ENCODE measurements at places on chromosomes 7 and 10.

DNA sequence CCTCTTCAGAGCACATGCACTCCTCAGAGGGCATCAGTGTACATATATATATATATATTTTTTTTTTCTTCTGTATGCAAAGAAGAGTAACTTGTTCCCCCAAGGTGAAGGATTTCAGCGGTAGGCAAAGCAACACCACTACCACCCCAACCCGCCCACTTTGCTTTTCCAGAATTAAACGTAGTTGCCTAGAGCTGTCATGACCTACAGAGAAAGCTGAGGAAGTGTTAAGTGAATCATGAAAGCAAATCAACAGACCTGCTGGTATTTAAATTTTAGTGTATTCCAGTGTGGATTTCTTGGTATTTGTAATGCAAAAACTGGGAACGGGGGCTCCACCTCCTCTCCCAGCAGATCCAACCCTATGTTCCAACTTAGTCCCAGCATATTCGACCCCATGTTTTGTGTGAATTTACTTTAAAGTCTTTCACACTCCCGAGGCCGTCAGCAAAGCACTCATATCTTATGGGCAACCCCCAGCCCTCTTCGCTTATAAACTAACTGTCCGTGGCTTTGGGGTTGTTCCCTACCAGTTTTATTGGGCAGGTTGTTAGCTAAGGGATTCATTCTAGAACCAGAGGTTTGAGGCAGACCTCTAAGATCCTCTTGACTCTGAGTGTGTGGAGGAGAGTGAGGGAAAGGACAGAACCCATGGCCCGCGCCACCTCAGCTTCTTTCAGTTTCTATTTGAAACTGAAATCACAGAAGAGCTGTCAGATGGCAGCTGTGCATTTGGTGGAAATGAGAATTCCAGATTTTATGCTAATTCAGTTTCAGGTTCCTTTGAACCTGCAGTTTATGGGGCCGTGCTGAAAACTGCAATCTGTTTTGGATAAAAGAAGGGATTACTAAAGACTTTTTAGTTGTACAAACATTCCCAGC is 450.2 kb upstream of the GALNT17 start:
- peak; percentile 15 for DNase-seq

GRCh38 chr7:1028044-1028770 is 16.1 kb upstream of the GPR146 start:
- peak; percentile 89 for DNase-seq

- DNase-seq = no peak
These were observed 23.9 kb upstream of the AGFG2 start for GRCh38 chr7:100515072-100515532.

GRCh38 chr7:65827366-65827765 is 45.5 kb upstream of the VKORC1L1 start:
- DNase-seq = no peak

DNA sequence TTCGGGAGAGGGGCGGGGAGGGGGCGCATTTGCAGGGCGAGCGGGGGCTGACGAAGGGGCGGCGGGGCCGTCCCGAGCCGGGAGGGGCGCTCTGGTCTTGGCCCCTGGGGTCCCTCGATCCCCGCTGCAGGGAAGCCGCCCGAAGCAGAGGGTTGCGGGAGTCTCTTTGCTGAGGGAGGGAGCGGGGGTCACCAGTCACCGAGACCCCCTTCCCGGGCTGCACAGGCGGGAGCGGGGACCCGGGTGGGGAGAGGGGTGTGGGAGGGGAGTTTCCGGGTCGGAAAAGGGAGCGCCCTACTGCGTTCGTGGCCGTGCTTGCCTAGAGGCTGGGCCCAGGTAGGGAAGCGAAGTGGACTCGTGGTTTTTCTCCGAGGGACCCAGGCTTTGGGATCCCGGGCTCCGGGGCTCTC is 422 bp downstream of the AP1S1 start:
- DNase-seq = no peak

DNA sequence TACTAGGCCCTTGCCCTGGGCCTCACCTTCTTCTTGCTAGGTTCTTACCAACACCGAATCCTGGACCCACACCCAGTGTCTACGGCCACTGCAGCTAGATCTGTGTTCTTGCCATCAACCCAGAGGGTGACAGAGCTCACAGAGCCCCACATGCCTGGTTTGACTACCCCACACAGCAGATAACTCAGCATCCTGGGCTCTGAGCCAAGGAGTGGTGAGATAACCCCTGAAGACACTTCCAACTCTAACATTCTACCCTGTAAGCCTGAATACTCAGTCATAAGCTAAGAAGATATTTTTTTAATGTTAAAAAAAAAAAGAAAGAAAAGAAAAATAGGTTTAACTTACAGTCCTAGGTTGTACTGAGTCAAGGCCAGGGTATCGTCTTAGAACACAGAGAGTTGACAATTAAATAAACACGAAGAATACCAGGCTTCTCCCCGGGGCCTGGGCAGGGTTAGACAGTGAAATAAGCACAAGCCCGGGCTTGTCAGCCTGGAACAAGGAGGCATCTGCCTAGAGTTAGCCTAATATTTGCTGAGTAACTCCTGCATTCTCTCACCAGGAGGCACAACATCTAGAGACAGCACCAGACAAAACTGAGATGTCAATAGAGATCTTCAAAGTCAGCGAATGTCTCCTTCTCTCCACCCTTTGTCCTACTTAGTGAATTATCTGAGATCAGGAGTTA is 556.5 kb upstream of the LRRN3 start:
- peak; percentile 71 for DNase-seq

GRCh38 chr7:138458576-138459412 is 1.3 kb upstream of the TRIM24 start:
- no peak for DNase-seq

DNA sequence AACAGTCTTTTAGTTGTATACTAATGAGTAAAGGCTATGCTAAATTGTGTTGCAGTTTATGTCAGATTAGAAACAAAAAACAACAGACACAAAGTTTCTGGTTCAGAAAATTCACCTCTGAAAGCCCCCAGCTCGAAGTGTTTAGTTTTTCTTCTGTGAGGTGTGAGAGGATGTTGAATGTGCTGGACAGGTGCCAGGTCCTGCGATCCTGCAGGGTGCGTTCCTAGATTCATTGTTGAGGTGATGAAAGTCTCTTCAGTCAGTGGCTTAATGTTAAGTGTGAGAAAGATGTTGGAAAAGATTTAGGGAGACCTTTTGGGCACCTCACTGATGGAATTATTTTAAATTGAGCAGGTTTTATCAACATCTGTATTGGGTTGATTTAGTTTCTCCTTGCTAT is 287.3 kb downstream of the SDK1 start:
- no peak for DNase-seq

GRCh38 chr7:44622342-44623151 is 16.1 kb downstream of the OGDH start:
- DNase-seq = no peak

GRCh38 chr10:98236862-98237261 is 31.1 kb downstream of the LOXL4 start:
- DNase-seq = peak; percentile 94

DNA sequence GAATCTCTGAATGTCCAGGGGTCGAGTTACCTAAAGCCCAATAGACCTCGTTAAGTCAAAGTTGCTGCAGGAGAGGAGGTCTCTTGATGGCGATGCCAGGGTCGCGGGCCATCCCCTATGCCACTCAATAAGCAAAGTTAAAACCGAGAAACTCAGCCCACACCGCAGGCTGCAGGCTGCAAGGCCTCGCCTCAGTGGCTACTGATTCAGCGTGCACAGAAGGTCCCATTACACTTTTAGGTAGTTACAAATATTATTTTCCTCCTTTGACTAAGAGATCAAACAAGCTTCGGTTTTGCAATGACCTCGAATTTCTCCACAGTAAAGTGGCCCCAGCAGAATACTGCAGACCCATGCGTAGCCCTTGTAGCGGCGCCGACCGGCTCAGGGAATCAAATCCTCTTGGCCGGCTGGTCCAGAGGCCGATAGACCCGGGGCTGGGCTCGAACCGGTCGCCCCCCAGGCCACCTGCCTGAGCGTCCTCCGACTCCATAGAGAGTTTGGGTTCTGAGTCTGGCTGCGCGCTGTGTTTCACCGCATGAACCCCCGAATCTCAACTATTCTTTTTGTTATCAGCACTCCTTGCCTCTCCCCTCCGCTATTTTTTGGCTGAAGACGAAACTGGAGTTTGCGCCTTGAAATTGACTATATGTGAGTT is 2.3 kb downstream of the C1QL3 start:
- no peak for DNase-seq

DNA sequence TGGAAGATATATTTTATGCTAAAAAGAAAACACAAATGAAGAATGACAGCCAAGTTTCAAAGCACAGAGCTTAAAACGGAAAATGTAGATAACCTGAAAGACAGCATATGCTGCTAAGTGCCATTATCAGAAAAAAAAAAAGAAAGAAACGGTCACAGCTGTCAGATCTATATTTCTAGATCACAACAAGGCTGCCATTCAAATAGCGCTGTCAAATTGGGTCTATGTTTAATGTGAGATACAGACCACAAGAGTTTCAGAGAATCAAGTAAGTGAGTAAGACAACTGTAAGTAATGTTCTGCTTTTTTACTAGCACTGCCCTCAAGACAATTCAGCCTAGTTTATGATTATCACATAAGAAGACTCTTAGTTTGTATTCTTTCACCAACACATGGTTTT is 66.1 kb upstream of the RNF148 start:
- DNase-seq = peak; percentile 37

- DNase-seq = no peak
These were observed 401.9 kb downstream of the SORCS3 start for GRCh38 chr10:105042906-105043552.

DNA sequence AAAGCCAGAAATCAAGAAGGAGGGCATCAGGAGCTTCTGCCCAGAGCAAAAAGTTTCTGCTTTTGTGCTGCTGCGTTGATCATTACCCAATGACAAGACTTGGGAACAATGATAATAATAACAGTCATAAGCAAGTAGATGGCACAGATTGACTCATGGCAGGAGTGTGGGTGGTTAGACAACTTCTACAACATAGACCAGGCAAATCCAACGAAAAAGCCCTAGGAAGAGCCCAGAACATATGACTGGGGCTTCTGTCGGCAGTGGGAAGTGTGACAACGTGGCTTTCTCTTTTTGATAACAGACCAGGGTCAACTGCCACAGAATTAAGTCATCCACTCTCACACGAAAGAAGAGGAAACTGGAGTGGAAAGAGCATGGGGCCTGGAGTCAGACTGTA is 85.4 kb upstream of the TRIL start:
- DNase-seq = peak; percentile 4

DNA sequence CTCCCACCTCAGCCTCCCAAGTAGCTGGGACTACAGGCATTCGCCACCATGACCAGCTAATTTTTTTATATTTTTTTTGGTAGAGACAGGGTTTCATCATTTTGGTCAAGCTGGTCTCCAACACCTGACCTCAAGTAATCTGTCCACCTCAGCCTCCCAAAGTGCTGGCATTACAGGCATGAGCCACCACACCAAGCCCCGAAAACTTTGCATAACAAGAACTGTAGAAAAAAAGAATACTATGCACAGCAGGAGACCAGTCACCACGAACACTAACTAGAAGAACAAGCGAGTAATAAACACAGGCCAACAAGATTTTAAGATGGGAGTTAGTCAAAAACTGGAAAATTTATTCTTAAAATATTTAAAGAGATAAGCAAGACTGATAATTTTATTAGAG is 447.0 kb downstream of the ETV1 start:
- DNase-seq = no peak

- no peak for DNase-seq
These were observed 14.9 kb downstream of the AFAP1L2 start for GRCh38 chr10:114389426-114389825.
